ENCODE measurements at places on chromosomes 2 and 18.

GRCh38 chr2:47239119-47239969, 84.2 kb upstream of the STPG4 start:
- no peak for DNase-seq

GRCh38 chr18:59357928-59358327, 1.1 kb downstream of the LMAN1 start:
- DNase-seq, result no peak

DNA sequence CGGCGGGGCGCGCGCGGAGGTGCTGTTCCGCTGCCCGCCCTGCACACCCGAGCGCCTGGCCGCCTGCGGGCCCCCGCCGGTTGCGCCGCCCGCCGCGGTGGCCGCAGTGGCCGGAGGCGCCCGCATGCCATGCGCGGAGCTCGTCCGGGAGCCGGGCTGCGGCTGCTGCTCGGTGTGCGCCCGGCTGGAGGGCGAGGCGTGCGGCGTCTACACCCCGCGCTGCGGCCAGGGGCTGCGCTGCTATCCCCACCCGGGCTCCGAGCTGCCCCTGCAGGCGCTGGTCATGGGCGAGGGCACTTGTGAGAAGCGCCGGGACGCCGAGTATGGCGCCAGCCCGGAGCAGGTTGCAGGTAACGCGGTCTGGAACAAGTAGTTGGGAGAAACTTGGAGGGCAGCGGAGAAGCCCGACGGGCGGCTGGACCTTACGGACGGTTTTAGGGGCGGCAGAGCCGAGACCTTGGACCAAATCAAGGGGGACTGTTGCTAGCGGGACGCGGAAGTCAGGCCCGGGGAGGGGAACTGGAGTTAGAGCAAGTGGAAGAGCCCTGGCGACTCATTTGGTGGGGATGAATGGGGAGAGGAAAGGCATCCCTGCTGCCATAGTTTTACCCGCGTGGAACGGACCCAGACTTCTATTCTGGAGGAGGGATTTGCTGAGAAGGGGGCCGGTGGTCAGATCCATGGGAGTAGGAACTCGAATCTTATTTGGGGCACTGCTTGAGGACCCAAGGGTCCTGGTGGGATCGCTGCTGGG, 573 bp downstream of the IGFBP2 start:
- DNase-seq, result no peak

DNA sequence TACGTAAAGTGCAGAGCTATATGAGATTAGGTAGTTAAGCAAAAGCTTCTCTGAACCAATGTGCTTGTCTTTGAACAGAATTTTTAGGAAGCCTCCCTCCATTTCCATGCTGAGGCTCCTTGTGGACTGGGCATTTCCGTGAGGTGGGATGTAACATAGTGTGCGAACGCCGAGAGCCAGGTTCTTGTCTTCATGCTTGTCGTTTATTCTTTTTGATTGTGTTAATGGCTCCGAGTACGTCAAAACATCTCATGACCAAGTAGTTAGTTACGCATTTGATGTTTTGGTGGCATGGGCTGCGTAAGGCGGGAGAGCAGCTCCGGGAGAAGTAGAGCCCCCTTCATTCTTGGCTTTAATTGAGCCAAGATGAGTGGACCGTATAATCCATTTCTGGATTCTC, 32.9 kb downstream of the DGKD start:
- no peak for DNase-seq

- DNase-seq, result no peak
These were observed 66.6 kb upstream of the WIPF1 start for GRCh38 chr2:174664084-174664759.

DNA sequence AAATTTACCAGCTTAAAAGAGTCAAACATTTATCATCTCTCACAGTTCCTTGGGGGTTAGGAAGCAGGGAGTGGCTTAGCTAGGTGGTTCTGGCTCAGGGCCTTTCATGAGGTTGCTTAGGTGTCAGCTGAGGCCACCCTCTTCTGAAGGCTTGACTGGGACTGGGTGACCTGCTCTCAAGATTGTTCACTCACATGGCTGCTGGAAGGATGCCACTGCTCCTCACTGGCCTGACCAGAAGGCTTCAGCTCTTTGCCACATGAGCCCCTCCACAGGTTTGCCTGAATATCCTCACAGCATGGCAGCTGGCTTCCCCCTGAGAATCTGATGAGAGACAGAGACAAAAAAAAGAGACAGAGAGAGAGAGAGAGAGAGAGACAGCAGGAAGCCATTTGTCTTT, 17.3 kb upstream of the RNF152 start:
- DNase-seq, result no peak

- no peak for DNase-seq
These were observed 599.1 kb downstream of the NYAP2 start for GRCh38 chr2:225998653-225999052.

DNA sequence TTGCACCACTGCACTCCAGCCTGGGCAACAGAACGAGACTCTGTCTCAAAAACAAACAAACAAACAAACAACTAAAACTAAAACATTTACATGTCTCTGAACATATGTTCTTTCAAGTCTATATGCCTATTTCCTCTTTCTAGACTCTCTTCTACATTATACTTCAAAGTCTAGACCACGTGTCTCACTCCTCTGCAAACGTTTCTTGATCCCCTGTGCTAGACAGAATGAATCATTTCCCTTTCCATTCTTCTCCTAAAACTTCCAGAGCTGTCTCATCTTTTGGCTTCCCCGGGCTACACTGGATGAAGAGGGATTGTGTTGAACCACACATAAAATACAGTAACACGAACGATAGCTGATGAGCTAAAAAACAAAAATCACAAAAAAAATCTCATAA, 67.1 kb downstream of the BAZ2B start:
- no peak for DNase-seq

- no peak for DNase-seq
These were observed 150.7 kb upstream of the MGAT5 start for GRCh38 chr2:134103196-134103595.

GRCh38 chr2:107809835-107810234, 16.9 kb upstream of the RGPD4 start:
- no peak for DNase-seq

DNA sequence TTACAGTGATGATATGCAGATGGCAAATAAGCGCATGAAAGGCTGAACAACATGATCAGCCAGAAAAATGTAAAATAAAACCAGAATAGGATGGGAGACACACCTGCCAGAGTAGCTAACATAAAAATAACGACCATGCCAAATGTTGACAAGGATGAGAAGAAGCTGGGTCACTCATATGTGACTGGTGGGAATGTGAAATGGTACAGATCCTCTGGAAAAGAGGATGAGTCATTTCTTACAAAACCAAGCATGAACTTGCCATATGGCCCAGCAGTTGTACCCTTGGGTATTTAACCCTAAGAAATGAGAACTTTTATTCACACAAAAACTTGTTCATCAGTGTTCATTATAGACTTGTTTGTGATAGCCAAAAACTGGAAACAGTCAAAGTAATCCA, 143.8 kb downstream of the SH3BP4 start:
- no peak for DNase-seq

DNA sequence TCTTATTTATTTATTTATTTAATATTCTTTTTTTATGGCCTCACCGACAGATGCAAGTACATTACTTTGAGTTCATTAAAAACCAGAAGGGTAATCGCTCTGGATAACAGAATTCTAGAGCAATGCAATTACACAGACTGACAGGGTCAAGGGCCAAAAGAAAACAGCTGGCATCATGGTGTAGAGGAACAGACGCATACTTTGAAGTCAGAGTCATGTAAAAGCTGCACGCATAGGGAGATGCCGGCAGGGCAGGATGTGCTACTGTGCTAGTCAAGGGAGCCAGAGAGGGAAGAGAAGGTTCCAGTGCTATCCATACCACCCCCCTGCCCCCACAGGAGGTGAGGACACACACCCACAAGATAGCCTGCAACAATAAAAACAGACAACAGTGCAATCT, 115.2 kb upstream of the TFCP2L1 start:
- no peak for DNase-seq

DNA sequence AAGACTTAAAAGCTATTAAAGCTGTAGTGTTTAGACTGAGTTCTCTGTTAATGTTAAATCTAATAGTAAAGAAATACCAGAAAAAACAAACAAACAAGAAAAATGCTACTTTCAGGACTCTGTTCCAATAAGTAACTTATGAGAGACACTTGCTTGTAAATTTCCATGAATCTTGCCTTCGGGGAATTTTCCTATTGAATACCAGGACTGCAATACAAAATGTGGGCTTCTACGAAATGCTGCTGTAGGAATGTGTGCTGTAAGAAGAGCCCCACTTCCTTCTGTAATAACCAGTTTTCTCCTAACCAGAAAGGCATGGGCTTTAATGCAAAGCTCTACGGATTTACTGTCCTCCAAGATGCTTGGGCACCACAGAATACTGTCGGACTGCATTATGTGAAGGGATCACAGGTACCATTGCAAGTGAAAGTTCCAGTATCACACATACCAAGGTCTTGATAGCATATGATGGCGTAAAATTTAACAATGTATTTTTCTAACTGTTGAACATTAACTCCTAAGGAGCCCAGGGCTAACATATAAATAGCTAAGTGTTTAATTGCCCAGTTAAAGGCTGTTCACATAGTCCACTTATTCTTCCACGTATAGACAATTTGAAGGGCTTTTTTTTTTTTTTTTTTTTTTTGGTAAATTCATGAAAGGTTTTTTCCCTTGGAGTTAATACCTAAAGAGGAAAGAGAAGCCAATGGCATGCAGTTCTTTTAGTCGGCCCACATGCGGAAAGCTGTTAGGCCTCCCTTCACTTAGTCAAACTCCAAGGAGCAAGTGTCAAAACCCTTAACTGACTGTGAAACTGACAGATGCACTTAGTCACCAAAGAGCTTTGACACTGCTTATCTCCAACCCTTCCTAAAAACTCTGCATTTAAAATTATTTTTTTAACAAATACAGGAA, 564.0 kb upstream of the POU3F3 start:
- no peak for DNase-seq

GRCh38 chr2:169050476-169051240, 18.7 kb upstream of the DHRS9 start:
- DNase-seq, result no peak

DNA sequence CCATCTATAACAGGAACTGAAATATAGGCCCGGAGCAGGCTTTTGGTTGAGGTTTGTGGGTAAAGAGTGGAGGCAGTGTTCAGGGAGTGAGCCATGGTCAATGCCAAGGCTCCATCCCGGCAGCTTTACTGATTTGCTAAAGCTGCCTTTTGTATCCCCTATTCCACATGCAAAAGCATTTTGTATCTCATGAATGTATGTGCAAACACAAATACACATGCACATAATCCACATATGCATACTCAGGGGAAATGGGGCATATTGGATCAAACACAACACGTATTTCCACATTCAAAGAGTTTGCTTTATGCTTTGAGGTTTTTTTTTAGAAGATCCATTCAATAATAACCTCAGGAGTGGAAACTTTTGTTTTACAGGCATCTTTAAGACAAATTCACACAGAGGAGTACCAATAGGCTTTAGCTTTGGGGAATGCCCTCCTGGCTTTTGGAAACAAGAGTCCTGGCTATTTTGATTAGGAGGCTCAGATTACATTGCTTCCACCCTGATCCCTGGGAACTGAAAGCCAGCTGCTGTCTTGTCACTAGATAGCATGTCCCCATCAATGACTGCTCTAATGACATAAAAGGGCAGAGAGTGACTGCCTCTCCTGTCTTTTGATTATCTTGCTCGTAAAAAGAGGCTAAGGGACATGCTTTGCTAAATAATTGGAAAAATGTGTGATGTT, 263.2 kb downstream of the EN1 start:
- no peak for DNase-seq

- DNase-seq, result no peak
These were observed 785.0 kb downstream of the NR4A2 start for GRCh38 chr2:155547571-155547970.

GRCh38 chr2:32424739-32425138, 67.9 kb downstream of the BIRC6 start:
- DNase-seq, result no peak

DNA sequence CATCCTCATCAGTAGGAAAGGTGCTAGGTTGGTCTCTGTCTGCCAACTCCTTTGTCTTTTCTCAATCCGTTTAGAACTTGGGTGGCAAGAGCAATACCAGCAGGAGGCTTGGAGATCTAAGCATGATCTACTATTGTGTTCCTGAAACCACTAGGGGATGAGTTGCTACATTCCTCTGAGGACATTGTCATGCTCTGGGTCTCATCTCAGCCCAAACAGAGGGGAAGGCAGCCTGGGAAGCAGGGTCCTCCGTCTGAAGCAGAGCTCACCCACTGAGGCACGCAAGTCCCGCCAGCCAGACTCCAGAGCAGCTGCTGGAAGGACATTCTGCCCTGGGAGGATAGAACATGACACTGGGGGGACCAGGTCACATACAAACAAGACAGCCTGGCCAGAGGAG, 162.9 kb downstream of the MTCL1 start:
- no peak for DNase-seq

- no peak for DNase-seq
These were observed 89.0 kb downstream of the GREB1L start for GRCh38 chr18:21331065-21331464.

DNA sequence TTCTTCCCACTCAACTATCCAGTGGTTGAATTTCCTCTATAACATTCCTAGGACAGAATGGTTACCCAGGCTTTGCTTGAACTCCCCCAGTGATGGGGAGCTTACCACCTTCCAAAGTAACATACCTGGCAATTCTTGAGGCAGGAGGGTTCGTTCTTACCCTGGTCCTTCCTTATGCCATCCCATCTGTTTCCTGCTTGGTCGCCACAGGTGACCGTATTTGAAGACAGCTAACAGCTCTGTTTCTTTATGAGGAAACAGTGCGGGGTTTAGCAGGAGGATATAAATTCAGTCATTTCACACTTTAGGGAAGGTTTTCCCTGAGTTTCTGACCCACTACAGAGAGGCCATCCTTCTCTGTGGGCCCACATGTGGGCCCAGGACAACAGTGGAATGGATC, 42.6 kb downstream of the FOSL2 start:
- no peak for DNase-seq

- no peak for DNase-seq
These were observed 94.3 kb upstream of the GLI2 start for GRCh38 chr2:120641366-120641771.

GRCh38 chr2:171832489-171832888, 61.6 kb downstream of the SLC25A12 start:
- DNase-seq, result no peak

- DNase-seq, result no peak
These were observed 25.9 kb downstream of the CD28 start for GRCh38 chr2:203732092-203732952.

Measured in activated CD4-positive, alpha-beta T cell treated with anti-CD3 and anti-CD28 coated beads, Interleukin-2, amount 50 U/mL, for 4 hours (primary cell).